Eye (tissue), 1 donor: ENCODE measurements at places on chromosomes 7 and 10.

GRCh38 chr7:108322925-108323832, 133.1 kb downstream of the NRCAM start:
- DNase-seq: no peak

GRCh38 chr7:137818036-137818435, 28.7 kb downstream of the DGKI start:
- no peak for DNase-seq

DNA sequence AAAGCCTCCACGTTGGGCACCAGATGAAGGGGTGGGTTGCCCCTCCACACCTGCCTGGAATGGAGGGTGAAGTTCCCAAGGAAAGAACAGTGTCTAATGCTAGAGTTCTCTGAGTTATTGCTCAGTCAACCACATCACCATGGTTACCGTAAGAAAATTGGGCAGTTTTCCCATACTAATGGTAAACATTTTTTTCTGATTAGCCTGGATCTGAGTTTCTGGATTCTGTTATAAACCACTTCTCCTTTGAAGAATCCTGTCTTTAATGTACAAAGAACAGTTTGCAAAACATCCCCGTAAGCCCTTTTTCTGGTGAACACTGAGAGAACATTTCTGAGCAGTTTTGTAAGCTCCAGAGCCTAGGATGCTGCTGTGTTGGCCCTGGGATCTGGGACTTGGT, 45.5 kb downstream of the ABCC2 start:
- DNase-seq: no peak

GRCh38 chr7:27519793-27520469, 142.8 kb downstream of the HIBADH start:
- DNase-seq: peak; percentile 74

- DNase-seq: no peak
Measured at GRCh38 chr10:32326680-32327363, 20.1 kb downstream of the EPC1 start.

DNA sequence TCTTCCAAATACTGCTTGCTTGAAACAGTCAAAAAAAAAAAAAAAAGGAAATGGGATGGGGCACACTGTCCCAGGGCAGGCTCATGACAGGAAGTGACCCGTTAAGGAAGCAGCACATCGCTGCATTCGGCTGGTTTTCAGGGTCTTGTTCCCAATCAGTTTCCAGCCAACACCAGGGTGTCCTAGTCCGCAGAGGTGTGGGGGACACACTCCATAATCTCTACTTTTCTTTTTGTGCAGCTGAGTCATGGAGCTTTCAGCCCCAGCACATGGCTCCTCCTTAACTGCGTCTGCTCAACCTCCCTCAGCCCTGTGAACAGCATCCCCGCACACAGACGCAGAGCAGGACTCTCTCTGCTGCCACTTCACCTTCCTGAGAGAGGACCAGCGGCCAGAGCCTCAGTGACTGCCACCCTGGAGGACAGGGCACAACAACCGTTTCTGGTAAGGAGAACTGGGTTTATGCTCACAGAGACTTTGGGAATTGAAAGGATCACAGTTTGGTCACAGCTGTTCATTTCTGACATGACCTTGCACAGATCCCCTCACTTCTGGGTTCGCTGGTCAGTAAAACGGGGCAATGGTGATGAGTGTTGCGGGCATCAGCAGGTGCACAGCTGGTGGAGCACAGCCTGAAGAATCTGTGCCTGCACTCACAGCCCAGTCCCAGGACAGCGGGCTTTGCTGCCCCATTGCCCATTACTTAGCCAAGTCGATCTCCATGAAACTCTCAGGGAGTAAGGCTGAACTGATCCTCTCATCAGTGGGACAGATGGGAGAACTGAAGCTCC, at the start of gene GIMAP5:
Gene GIMAP5 (plus strand): TSS at position 154 of the 791 bp plus-strand sequence. CDS start 3,467 bp downstream, outside the sequence.
- no peak for DNase-seq

DNA sequence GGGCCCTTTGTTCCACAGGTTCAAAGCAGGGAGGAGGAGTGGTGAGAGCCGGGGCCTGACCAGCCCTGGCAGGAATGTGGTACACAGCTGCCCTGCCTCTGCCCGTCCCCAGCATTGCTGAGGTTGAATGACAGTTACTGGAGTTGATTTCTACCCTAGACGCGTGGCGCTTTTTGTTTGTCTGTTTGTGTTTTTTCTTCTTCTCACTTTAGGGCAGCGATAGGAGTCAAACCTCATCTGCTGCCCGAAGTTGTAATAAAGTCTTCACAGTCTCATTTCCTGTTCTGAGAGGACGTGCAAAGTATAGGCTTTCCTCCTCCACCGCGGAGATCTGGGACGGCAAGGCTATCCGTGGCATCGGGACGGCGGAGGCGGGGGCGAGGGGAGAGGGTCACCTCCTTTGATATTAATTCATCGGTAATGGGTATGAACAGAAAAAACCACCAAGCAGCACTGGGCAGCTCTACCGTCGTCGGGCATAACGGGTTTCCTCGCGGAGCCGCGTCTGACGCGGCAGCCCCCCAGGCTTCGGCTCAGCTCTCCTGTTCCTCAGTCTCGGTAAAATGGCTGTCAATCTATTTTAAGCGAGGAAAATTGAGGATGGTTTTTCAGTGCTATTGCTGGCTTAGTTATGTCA, 160.8 kb downstream of the LRMDA start:
- no peak for DNase-seq

- DNase-seq: peak; percentile 55
Measured at GRCh38 chr10:83542774-83543411, 596.4 kb upstream of the GHITM start.

DNA sequence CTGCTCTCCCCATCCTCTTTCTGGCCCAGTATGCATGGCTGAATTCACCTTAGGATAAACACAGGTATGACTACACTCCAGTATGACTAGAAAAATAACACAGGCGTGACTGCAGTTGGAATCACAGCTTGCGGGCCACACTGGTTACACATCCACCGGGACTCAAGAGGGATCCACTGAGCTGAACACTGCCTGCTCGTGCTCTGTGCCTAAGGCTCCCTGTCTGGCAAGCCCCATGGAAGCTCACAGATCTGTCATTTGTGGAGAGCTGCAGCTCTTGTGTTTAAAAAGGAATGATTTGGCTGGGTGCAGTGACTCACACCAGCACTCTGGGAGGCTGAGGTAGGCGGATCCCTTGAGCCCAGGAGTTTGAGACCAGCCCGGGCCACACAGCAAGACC, 26.8 kb downstream of the VOPP1 start:
- peak; percentile 17 for DNase-seq
